ENCODE measurements at places on chromosomes 4 and X.

- DNase-seq, result no peak
Observed at GRCh38 chrX:8632924-8633323, 99.0 kb downstream of the ANOS1 start.

DNA sequence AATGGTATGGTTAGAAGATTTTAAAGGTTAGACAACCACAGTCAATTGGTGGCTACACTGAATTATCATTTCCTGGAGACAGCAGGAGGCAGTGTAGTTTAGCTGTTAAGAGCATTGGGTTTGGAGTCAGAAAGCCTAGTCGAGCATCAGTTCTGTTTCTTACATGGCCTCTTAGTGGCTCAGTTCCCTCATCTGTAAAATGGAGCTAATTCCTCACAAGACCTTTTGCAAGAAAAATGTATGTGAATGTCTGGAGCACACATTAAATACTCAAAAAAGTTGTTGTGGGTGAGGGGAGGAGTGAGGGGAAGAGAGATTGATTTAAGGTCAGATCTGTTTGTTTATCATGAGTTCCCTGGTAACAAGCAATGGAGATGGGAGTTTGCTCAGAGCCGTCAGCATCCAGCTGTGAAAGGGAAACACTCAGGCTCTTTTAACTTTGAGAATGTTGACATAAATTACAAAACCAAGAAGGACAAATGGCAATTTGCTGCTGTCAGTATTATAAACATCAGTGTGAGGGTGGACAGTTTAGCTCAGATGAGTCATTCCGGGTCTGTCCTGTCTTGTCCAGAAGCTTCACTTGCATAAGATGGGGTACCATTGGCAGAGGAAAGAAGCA, 98.2 kb upstream of the PGRMC2 start:
- DNase-seq, result peak; percentile 89

DNA sequence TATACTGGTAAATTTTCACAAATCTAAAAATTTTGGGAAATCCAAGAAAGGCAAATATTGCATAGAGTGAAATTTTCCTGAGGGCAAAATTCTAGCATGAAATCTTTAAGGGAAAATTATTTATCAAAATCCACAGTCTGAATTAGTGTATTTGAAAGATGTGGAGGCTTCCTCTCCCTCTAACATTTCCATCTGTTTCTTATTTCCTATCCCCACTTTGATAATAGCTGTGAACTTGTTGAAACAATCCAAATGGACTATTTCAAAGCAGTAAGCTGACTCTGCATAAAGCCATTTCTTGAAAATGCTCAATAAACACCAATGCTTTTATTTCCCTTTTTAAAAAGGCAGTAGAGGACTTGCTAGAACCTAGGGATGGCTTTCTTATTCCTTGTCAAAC, 107.3 kb upstream of the PABPC4L start:
- no peak for DNase-seq

- DNase-seq, result no peak
Observed at GRCh38 chr4:86280246-86280645, 79.6 kb downstream of the MAPK10 start.

GRCh38 chr4:115274545-115274944, 161.1 kb upstream of the NDST4 start:
- DNase-seq, result peak; percentile 11

- no peak for DNase-seq
Observed at GRCh38 chrX:1534301-1535168, 2.5 kb downstream of the P2RY8 start.

- DNase-seq, result no peak
Observed at GRCh38 chr4:55175779-55176231, 50.4 kb upstream of the KDR start.

DNA sequence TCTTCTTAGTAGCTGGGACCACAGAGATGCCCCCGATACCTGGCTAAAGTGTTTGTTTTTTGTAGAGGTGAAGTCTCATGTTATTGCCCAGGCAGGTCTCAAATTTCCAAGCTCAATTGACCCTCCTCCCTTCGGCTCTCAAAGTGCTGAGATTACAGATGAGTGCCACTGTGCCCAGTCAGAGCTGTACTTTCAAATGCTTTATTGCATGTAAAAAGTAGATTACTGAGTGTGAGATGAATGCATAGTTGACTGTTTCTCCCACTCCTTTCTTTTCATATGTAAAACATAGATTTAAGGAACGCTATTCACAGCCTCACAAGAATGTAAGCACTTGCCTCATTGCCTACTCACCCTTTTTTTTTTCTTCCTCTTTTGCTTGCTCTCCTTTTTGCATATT, 984.4 kb upstream of the PABPC4L start:
- DNase-seq, result no peak

DNA sequence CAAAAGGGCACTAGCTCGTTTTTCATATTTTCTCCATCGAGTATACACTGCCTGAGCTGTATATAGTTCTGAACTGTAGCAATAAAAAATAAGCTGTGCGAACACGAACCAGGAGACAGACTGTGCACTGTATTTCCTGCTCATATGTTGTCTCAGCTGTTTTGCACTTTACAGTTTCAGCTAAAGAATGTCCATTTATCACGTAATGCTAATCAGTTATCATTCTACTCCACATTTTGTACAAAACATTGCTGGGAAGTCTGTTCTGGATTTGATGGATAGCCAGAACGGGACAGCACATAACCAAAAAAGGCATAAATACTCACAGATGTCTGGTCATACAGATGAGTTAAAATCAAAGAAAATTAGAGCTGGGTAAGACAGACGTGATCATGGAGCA, 315.5 kb upstream of the ADGRL3 start:
- DNase-seq, result no peak

DNA sequence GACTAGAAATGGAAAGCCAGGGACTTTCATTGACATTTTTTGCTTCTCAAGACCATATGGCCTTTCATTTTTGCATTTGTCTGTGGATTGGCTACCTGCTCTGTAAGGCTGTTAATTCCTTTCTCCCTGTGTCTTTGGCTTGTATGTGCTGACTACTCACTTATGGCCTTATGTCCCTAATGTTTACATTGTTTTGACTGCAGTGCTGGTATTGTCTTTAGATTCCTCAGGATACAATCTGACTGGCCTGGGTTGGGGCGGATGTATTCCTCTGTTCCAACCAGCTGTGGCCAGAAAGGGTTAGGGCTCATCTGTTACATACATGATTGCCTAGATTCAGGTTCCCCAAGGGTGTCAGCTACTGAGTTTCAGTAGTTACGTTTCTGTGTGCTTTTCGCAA, 108.1 kb downstream of the RAPGEF2 start:
- DNase-seq, result no peak

DNA sequence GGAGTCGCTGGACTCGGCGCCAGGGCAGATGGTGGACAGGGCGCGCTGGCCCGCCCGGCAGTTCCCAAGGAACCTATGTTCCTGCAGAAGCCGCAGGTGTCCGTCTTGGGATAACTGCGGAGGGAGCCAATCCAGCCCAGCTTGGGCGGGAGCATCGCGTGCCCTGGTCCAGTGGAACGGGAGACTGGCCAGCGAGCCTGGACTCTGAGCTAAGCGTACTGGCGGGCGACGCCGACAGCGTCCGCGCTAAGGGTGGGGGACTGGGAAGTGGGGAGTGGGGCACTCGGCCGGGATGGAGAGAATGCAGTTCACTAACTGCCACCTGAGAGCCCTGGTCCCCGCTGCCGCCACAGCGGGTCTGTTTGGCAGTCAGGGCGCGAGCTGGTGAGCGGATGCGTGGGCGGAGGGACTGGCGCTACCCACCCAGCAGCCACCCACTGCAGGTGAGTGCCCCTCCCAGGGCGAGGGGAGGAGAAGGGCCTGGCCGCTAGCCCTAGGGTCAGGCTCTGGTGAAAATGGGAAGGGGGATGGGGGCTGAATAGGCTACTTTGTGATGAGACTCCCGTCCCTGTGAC, 1.3 kb upstream of the MAMLD1 start:
- DNase-seq, result no peak

DNA sequence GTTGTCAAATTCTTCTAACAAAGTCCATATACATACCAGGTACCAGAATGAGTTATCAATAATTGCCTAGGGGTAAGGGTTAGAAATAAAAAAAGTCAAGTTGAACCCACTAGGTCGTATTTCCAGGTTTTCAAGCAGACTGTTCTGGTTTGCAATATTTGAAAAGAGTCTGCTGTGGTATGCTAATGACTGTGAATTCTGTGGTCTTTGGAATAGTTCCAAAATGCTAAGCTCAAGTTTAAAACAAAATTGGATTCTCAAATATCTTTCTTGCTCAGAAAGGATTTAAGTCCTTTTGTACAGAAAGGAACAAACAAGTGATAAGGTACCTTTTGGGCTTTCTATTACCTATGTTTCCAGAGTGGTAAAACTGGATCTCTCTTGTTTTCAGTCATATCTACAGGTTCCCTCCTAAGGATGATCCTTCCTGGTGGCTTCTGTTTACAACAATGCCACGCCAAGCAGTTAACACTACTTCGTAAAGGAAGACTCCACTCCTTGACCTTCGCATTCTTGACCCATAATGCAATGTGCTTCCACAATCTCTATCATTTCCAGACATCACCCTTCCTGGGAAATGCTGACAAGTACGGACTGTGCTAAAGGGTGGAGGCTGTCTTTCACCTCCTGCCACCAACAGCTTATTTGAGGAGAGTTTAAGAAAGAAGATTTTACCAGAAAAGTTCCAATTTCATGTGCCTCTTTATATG, 531.7 kb upstream of the FTHL17 start:
- no peak for DNase-seq

DNA sequence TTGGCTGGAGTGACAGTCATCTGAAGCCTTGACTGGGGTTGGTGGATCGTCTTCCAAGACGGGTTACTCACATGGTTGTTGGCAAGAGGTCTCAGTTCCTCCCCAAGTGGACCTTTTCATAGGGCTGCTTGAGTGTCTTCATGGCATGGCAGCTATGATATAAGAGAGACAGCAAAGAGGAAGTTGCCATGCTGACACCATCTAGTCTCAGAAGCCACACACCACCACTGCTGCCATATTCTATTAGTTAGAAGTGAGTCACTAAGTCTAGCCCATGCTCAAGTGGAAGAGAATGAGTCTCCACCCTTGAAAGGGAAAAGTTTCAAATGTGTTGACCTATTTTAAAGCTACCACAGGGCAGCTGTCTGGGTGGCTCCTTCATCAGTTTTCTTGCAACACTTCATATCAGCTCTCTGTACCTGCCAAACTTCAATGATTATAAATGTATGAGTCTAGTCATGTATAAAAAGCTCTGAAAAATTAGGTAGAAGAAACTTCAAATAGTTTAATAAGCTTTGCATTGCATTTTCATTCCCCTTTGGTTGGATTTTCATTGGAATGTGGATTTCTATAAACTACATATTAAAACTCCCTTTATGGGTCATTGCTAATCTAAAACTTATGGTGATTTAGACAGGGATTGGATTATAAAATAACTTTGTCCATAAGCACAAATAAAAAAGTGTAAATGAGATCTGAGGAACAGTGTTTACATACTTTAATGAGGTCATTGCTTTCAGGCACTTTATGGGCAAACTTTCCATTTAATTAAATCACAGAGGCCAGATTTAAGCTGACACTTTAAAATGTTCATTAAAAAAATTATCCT, 68.0 kb upstream of the ATXN3L start:
- DNase-seq, result no peak

GRCh38 chr4:150232029-150232428, 153.8 kb downstream of the DCLK2 start:
- DNase-seq, result no peak

- peak; percentile 29 for DNase-seq
Observed at GRCh38 chrX:74535408-74536151, 78.8 kb downstream of the RLIM start.

- no peak for DNase-seq
Observed at GRCh38 chr4:48127231-48127630, 6.8 kb downstream of the TXK start.

DNA sequence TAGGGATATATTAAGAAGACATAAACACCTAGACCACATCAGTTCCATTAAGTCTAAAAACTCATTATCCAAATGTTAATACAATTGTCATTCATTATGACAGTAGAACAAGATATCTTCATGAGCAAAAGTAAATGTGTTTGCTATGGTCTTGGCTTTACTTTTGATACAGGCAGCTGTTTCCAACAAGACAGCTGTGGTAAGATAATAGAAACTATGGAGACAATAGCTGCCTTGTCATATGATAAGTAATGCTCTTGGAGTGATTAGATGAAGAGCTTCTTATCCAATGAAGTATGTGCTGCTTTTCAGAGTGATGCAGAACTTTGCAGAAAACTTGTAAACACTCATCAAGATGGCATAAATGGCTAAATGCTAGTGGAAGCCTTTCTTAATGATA, 1066.0 kb downstream of the FSTL5 start:
- no peak for DNase-seq

DNA sequence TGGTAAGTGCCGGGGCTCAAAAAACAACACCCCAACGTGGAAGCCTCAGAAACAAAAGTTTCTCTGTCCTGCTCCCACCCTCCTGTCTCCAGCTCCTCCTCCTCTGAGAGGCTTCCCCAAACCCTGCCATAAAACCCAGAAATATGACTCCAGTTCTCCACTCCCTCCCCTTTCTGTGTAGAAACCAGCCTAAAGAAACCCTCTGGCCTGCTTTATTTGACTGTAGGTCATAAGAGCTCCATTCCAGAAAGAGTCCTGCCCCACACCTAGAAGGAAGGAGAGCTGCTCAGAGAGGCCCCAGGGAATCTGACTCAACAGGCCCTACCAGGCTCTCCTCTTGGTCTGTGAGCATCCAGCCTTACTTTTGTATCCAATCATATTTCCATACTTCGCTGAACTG, 872 bp upstream of the S100P start:
- DNase-seq, result no peak

- no peak for DNase-seq
Observed at GRCh38 chrX:843306-843705, 212.7 kb downstream of the SHOX start.

DNA sequence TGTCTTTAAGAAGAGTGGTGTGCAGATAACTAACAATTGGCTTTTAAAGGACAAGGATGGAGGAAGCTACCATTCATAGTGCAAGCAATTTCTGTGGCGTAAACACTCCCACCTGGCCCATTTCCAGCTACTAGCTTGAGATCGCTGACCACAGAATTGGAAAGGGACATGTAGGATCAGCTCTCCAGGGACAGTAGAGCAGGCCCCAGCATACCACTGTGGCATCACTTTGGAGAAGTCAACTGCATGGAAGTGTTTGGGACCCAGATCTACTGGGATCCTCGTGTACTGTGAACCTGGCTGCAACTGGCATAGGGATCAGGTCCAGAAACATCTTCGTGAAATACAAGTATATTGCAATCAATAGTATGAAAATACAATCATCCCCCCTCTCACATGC, 515.0 kb downstream of the INPP4B start:
- DNase-seq, result peak; percentile 30

- no peak for DNase-seq
Observed at GRCh38 chrX:19005909-19006308, 22.0 kb upstream of the PHKA2 start.

DNA sequence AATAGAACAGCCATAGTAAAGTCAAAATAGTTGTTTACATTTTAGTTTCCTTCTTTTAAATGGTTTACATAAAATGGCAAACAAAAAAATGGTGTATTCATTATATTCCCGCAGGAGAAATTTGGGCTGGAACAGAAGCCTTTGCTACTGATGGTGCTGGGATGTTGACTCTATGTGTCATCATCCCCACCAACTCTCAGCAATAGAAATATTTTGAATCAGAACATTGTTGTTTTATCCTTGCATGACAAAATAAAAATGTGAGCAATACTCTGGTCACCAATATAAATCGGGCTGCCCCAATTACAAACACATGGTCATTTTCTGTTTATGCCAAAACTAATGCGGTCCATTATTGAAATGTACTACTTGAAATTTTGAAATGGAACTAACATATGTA, 1131.6 kb upstream of the PCDH7 start:
- DNase-seq, result no peak

GRCh38 chr4:133316909-133317308, 167.8 kb downstream of the PCDH10 start:
- DNase-seq, result no peak

Data from NCI-H748 treated with DMSO at 0.1 percent for 48 hours (cell line).